Astrocyte of the cerebellum (primary cell): ENCODE measurements at places on chromosomes 16 and 17.

GRCh38 chr16:81239367-81240121 is 1.1 kb downstream of the BCO1 start:
- no peak for DNase-seq

DNA sequence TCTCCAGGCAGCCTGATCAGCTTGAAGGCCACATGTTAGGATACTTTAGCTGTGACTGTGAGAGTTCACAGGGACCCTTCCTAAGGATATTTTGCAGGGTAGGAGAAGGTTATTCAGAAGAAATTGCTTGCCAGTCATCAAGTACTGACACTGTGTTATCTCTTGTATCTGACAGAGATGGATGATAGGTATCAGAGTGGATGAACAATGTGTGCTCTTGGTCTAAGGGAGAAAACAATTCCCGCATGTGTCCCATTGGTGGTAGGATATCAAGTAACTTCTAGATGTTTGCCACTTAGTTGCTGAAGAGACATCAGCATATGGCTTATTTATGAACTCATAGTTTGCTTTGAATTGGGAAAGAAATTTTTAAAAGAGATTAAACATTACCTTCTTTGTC is 219.3 kb downstream of the SPECC1 start:
- no peak for DNase-seq

DNA sequence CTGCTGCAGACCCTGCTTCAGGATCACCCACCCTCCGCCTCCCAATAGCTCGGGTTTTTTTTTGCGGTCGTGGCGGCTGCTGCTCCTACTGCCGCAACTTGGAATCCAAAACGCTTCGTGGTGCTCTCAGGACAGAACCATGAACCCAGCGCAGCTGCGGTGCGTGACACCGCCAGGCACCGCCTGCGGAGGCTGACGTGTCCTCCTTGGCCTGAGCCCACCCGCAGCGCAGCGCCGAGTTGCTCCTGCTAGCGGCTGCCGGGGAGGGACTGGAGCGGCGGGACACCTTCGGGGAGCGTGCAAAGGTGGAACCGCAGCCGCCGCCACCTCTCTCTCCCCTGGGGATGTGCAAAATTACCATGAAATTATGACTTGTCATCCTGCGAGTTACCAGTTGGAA is 1893.0 kb downstream of the TP53TG3F start:
- no peak for DNase-seq

- DNase-seq = peak; percentile 38
Observed at GRCh38 chr16:11546608-11547061, 40.1 kb downstream of the LITAF start.

DNA sequence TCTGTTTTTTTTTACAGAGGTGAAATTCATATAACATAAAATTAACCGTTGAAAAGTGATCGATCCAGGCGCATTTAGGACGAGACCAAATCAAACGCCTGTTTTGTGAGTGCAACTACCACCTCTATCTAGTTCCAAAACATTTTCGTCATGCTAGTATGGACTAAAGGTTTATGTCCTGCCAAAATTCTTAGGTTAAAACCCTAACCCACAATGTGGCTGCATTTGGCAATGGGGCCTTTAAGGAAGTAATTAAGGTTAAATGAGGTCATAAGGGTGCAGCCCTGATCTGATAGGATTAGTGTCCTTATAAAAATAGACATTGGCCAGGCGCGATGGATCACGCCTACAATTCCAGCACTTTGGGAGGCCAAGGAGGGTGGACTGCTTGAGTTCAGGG is 32.8 kb upstream of the RCVRN start:
- peak; percentile 76 for DNase-seq

GRCh38 chr16:50183316-50183715 is 30.2 kb downstream of the TENT4B start:
- no peak for DNase-seq

DNA sequence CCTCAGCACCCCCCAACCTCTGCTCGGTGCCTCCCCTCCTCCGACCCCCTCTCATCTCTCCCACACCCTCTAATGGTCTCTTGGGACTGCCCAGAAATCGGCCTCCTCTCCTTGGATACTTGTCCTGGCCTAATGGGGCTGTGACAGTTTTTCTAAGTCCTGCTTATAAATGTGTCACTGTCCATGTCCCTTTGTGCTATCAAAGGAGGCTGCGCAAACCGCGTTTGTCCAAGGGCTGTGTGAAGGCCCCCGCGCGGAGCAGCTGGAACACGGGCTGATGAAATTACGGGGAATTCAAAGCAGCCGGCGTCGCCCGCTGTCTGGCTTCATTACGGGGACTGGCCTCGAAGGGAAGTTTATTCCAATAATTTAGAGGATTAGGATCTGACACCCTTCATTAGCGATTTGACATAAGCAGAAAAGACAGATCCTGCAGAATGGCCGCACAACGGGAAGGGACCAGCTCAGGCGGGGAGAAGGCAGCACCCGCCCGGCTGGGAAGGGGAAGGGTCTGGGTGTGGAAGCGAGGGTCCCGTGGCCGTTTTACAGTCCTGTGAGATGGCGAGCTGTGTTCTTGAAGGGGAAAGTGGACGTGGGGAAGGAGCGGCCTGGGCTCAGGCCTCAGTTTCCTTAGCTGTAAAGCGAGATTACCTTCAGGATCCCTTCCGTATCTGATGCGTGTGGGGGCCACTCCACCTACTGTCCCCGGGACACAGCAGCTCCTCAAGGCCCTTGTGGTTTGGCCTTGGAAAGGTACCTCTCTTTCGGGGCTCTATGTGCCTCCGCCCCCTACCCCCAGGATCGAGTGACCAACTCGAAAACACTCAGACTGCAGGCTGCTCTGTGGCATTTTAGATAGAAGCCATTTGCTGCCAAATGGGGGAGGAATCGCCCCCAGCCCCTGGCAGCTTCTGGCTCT is 1.6 kb upstream of the WFIKKN2 start:
- DNase-seq = no peak

DNA sequence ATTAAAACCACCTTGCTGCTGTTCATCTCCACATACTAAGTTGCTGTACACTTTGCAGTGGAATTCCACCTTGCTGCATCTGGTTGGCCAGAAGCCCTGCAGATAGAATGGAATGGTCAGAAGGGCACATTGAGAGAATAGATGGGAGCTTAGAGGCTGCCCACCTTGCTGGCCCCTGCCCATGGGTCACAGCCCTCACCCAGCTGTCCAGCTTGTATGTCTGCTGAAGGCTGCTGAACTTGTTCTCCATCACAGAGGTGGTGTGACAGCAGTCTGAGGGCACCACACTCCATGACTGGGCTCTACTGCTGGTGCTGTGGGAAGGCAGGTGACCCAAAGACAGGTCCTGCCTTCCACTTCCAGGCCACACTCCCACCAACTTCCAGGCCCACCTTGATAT is 1755.4 kb downstream of the TP53TG3F start:
- DNase-seq = no peak

DNA sequence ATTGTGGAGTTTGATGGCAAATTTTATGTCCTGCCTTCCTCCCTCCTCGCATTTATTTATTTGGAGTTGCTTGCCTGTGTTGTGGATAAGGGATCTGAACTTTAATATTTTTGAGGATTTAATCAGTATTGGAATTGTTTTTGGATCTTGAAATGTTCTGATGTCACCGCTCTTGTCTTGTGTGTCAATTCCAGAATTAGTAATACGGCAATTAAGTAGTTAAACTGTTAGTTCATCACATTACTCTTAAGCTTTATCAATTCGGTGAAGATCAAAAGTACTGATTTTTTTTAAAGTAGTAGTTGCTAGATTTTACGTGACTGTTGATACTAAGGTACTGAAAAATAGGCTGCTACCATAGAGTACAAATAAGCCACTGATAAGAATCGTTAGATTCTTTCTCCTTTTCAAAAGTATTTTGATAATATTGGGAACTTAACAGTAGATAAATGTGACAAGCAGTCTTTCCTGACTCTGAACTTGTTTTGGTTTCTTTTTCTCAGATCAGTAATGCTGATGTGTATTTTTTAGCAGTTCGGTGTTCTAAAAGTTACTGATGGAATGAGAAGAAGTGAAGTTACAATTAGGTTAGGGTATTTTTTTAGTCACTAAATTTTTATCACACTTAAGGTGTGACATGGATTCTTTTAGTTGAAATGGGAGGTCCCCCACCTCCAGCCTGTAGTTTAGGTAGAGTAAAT is 2.0 kb downstream of the RBBP6 start:
- DNase-seq = no peak

DNA sequence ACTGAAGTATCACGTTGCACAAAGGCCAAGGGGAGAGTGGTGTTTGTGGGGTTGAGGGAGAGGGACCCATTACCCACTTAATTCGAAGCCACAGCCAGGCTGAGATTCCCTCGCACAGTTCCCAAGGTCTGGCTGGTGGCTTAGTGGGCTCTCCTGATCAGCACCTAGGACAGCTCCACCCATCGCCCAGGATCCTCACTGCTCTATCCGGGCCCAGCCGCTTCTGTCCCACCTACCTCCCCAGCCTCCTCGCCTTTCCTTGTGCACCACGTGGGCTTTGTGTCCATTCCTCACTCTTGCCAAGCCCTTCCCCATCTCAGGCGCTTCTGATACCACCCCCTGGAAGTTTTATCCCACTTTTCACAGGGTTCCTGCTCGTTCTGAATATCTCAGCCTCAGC is 163.5 kb downstream of the CCT6B start:
- no peak for DNase-seq

DNA sequence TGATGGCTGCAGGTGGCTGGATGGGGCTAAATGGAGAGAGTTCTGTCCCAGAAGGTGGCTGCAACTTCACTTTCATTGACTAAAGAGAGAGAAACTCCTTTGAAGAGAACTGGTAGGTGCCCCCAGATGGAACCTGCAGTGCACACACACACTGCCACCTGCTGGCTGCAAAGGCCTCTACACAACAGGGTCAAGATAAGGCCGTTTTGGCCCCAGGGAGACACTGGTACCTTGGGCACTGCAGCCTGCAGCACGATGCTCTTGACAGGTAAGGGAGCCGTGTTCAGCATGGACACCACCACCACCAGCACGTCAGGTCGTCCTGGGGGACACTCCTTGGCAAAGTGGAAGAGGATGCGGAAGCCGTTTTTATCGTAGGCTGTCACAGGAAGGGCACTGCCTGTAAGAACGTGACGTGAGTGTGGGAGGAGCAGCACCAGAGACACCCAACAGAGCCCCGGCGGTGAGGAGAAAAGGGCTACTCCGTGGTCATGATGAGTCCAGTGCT is 22.7 kb downstream of the GGA3 start:
- peak; percentile 33 for DNase-seq

DNA sequence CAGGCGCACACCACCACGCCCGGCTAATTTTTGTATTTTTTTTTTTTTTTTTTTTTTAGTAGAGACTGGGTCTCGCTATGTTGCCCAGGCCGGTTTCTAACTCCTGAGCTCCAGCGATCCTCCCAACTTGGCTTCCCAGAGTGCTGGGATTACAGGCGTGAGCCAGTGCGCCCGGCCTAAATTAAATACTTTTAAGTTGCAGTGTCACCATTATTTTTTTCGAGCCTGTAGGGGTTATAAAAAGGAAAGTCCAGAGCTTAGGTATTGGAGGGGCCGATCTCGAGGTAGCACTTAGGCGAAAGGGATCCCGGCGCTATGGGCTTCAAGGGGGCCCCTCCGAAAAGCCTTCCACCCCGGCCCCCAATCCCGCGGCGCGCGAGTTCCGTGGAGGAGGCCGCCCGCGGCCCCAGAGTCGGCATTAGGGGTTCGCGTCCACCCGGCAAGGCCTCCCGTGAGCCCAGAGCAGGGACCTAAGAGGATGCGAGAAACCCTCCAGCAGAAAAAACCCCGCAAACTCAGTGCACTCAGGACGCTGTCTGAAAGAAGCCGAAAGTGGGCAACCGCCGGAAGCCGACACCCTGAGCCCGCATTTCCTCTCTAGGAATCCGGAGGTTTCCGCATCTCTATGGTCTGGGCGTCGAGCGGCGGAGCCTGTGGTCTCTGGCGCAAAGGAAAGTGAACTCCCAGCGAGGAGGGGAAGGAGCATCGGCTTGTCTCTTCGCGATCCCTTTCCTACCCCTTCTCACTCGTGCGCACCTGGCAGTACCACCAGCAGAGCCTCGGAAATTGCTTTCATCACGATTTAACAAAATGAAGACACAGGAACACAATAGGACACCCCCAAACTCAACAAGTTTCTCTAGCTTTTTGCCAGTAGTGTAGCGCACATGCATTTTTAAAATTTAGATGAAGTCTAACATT is 14.1 kb upstream of the RGS9 start:
- DNase-seq = peak; percentile 77

GRCh38 chr17:8835106-8835505 is 32.4 kb downstream of the PIK3R6 start:
- no peak for DNase-seq
